ENCODE measurements at places on chromosomes 12 and 14. TPM values are rescaled to one million over a fixed set of nuclear protein-coding genes. Genes with fewer than 3 reads are reported as not detected.

Gene SLC8B1
- 11.6 TPM for polyA plus RNA-seq

Gene PPP4R4
- 0.10 TPM for polyA plus RNA-seq

Gene BEGAIN
- 1.8 TPM for polyA plus RNA-seq

Gene G2E3
- 21.3 TPM for polyA plus RNA-seq

Gene CD4
- polyA plus RNA-seq = 7.6 TPM

Gene ZNF385A
- 34.1 TPM for polyA plus RNA-seq

Gene SALL2
- polyA plus RNA-seq = 12.5 TPM

Gene TSPAN8
- polyA plus RNA-seq = 68.7 TPM

Gene KRT72
- polyA plus RNA-seq = not detected

Gene PRB2
- polyA plus RNA-seq = not detected

Gene APOLD1
- polyA plus RNA-seq = 8.3 TPM

Gene NT5DC3
- polyA plus RNA-seq = 9.5 TPM

Gene ABCC9
- 87.1 TPM for polyA plus RNA-seq

Gene ZFHX2
- polyA plus RNA-seq = 4.0 TPM

Gene LAG3
- 0.37 TPM for polyA plus RNA-seq

Gene CLEC2D
- polyA plus RNA-seq = 18.7 TPM

Gene SMARCD1
- 88.5 TPM for polyA plus RNA-seq

Gene ALG10B
- polyA plus RNA-seq = 6.2 TPM

Gene PRKD1
- 27.3 TPM for polyA plus RNA-seq

Gene CLECL1
- not detected for polyA plus RNA-seq

Gene ORMDL2
- polyA plus RNA-seq = 16.5 TPM

Gene SOAT2
- polyA plus RNA-seq = 8.0 TPM

Gene PRIM1
- polyA plus RNA-seq = 18.6 TPM

Gene SLC5A8
- not detected for polyA plus RNA-seq

Gene KLRC4
- not detected for polyA plus RNA-seq

Gene ATF7IP
- 41.0 TPM for polyA plus RNA-seq

Gene RPS6KA5
- 7.1 TPM for polyA plus RNA-seq

Gene GATC
- polyA plus RNA-seq = 16.9 TPM

Gene FOXN4
- polyA plus RNA-seq = 0.15 TPM

Gene EIF4B
- polyA plus RNA-seq = 256 TPM

Gene MAP3K9
- polyA plus RNA-seq = 0.36 TPM

Gene GSC
- 0.59 TPM for polyA plus RNA-seq

Gene OLR1
- 1.1 TPM for polyA plus RNA-seq
